ENCODE measurements at places on chromosomes 2 and 18.

DNA sequence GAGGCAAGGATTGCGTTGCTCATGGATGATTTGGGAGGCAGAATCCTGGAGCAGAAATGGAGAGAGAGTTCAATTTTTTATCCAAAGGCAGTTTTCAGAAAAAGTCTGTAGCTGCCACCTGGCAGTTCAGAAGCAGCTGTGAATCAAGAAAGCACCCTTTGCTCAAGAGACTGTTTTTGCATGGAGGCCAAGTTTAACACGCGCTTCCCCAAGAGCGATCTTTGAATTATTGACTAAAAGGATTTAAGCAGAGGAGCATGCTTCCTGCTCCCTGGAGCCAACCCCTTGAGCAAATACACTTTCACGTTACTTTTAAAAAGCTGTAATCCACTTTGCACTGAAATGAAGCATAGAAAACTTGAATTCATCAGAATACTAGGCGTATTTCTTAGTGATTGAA is 252.4 kb downstream of the RNF144A start:
- no peak for DNase-seq

DNA sequence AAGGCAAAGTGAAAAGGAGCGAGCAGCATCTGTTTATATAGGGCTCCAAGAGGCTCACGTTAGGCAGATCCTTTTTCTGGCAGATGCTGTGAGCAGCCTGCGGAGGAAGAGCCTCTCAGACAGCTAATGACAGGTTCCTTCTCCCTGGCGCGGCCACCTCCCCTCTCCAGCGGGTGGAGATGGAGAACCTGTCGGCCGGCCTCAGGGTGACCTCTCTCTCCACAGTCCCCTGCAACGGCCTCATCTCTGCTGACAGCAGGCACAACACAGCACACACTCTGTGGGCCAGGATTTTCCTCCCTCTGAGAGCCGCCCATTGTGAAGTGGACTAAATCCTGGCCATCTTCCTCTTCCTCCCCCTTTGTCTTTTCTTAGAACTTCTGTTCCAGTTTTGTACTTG is 119.8 kb downstream of the PRKCE start:
- no peak for DNase-seq

DNA sequence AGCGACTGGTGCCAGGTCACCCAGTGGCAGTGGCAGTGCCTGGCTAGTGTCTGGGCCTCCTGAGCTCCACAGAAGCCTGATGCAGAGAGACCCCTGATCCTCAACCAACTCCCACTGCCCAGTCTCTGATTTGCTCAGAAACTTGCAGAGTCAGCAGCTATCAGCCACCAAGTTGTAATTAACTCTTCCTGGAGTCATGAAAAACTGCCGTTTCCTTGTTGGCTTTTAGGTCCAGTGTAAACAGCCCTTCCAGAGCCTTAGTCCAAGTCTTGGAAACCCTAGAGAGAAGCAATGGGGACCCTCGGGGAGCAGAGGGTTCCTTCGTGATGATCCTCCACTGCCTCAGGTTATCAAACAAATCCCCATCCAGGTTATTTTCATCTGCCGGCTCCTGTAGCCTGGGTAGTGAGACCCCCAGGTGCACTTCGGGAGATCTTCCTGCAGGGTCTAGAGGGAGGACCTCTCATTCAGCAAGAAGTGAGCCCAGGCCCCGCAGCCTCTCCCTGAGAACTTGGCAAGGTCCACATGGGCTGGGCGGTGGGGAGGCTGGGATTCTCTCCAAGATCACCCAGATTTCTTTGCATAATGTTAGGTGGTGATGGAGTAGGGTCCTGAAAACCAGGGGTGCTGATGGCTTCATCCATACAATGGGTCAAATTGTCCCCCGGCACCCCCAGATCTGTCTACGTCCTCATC is 137.7 kb upstream of the HDAC4 start:
- no peak for DNase-seq

GRCh38 chr2:240156435-240157146 is 16.1 kb upstream of the OTOS start:
- DNase-seq: no peak

DNA sequence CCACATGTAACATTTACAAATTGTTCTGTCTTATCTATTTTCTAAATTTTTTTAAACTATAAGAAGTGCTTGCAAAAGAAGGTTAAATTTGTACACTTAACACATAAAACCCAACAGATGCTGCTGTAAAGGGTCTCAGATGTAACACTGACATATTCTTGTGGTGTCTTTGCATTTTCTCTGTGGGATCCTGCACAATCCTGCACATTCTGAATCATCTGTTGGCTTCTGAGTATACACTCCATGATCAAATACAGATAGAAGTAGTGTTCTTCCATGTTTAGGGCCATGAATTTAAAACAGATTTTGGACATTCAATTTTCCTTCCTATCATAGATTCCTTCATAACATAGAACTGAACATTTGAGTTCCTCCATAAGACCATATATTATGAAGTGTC is 89.0 kb downstream of the SPRED2 start:
- no peak for DNase-seq

DNA sequence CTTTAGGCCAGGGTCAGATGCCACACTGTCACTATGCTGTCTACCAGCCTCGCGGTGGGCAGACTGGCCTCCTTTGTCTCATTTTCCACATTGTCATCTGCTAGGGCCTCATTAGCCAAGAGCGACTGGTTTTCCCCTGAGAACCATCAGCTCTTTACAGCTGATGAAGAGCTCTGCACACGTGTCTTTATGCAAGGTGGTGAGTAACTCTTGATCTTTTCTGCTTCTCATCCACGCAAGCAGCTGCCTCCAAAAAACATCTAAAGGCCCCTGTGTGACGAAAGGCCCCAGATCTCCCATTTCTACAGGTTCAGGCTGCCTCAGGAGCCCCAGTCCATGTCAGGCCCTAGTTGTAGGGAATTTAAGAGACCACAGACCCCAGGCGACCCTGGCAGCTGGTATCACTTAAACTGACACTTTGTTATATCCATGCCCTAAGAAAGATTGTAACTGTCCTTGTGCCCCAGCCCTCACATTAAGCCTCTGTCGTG is 52.9 kb downstream of the DPYSL5 start:
- DNase-seq: no peak

DNA sequence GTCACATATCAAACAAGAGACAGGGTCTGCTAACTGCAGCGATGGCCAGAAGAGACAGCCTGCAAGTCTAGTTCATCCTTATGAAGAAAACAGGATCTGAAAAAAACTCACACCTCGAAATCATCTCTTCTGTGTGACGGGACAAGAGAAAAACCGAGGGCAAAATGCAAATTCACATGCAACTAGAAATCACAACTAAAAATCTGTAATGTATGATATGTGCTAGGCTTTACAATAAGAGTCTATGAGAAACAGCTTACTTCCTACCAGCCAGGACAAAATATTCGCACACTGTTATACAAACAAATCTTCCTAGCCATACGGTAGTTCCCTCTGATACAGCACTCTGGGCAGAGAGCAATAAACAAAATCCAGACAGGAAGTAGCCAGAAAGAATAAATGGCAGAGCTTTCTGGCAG is 48.8 kb downstream of the ANKRD44 start:
- DNase-seq: no peak

GRCh38 chr18:32956591-32957315 is 183.9 kb upstream of the KLHL14 start:
- DNase-seq: no peak

DNA sequence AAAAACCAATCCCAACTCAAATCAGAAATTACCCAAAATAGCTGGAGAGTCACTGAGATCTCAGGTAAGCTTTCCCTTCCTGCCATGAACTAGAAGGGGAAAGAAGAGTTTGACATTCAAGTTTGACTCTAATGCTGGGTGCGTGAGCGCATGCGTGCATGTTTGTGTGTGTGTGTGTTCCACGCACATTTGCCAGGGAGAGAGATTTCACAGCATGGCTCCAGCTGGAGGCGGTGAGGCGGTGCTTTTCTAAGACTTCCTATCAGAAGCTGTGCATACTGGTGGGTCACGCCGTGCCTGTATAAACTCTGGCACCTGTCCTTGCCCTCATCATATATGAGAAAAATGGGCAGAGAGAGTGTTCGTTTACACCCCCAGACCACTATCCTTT is 116.2 kb downstream of the MSH2 start:
- DNase-seq: no peak

- DNase-seq: no peak
Measured at GRCh38 chr18:79133724-79134123, 64.5 kb downstream of the ATP9B start.

- no peak for DNase-seq
Measured at GRCh38 chr2:155424518-155424917, 726.0 kb downstream of the KCNJ3 start.

GRCh38 chr2:67872481-67872880 is 190.3 kb downstream of the C1D start:
- DNase-seq: no peak

- no peak for DNase-seq
Measured at GRCh38 chr18:6938003-6938402, 179.6 kb downstream of the LAMA1 start.

DNA sequence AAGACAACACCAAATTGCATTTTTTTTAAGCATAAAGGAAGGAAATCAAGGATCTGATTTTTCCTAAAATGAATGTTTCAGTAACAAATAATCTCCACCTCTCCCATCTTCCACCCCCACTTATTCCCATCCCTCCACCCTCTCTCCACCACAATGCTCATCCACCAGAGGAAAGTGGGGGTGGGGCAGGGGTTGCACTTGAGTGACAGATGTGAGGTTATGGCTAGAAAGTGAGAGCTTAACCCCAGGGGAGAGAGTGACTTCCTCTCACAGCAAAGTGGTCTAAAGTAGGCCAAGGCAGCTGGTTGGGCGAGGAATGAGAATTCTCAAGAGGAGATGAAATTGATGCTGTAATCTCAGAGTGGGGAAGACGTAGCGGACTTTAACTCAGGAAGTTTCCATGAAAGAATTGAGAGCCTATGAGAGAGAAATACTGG is 104.7 kb downstream of the HNRNPLL start:
- no peak for DNase-seq

DNA sequence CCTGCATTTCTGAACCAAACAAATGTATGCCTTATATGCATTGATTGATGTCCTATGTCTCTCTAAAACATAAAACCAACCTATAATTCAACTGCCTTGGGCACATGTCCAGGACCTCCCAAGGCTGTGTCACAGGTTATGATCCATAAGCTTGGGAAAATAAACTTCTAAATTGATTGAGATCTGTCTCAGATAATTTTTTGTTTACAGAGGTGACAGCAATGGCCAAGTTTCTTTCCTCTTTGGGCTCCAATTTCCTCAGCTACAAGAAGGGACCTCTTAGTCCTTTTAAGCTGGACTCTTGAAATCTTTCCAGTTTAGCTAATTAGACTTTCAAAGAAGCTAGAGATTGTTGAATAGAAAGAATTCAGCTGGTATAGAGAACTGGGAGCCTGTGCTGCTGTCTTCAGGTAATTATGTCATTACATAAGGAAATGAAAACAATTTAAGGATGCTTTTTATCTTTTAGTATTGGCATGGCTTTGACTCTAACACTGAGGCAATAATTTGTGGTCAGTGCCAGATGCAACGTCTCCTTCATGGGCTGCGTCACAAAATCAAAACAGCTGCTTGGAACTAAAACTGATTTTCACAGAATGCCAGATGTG is 412.1 kb upstream of the TRIB2 start:
- DNase-seq: no peak

GRCh38 chr2:199220920-199221319 is 236.8 kb downstream of the SATB2 start:
- DNase-seq: no peak

Data from neuronal stem cell (in vitro differentiated cells).